CD4-positive, alpha-beta T cell (primary cell): ENCODE measurements at places on chromosomes 5 and 9.

- no peak for DNase-seq
Observed at GRCh38 chr5:6948562-6948961, 235.3 kb downstream of the TENT4A start.

DNA sequence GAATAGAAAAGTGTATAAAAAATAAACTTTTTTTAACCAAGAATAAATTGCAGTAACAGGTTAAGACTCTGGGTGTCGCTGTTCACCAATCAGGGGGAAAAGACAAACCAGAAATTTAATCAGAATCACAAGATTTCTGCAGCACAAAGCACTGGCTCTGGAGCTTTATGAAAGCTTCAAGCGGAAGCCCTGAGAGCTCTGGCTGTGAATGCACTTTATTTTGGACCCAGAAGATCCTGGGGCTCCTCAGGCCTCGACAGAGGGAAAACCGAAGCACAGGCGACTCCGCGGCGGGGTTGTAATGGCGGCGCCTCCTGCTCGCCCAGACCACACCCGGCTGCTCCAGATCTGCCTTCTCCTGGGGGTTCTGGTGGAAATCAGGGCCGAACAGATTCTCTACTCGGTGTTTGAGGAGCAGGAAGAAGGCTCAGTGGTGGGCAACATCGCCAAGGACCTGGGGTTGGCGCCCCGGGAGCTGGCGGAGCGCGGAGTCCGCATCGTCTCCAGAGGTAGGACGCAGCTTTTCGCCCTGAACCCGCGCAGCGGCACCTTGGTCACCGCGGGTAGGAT, at the start of gene PCDHGA4:
Gene PCDHGA4 (plus strand): TSS at position 122 of the 570 bp plus-strand sequence. CDS start 87 bp downstream, at position 209.
- no peak for DNase-seq

DNA sequence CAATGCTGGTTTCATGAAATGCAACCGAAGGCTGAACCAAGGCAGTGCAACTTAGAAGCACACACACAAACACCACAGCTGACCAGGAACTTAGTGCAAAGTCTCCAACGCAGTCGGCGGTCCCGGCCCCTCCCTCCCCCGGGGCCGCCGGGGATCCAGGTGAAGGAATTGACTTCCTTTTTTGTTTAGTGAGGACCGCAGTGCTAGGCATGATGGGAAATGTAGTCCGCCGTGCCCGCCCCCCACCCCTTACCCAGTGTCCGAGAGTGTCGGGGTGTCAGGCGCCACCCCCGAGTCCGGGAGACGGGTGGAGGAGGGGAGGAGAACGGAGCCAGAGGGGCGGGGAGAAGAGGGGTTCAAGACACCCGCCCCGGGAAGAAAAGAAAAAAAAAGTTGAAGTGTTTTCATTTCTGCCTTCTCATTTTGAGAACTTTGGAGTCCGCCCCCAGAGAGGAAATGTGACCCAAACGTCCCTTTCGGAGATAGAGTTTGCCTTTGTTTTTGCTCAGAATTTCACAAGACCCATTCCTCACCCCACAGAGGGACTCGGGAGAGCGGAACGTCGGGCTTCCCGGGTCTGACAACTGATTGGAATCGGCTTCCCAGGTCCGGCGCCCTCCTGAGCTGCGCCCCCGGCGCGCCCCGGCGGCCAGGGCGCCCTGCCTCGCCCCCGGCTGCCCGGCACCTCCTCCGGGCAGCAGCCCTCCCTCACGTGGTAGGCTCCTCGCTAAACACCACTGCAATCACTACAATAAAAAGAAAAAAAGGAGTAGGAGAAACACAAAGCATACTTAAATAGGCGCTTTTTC, 2.0 kb downstream of the IER5L start:
- peak; percentile 10 for DNase-seq

GRCh38 chr9:105438141-105438806, 9.6 kb upstream of the FSD1L start:
- no peak for DNase-seq

GRCh38 chr5:55123365-55123764, 20.9 kb downstream of the GZMA start:
- no peak for DNase-seq

- no peak for DNase-seq
Observed at GRCh38 chr5:107670932-107671741, at the start of gene EFNA5. Gene EFNA5, minus strand, starts transcription at chr5:107670937.

- no peak for DNase-seq
Observed at GRCh38 chr5:179118338-179118737, 58.2 kb downstream of the ZNF354C start.

DNA sequence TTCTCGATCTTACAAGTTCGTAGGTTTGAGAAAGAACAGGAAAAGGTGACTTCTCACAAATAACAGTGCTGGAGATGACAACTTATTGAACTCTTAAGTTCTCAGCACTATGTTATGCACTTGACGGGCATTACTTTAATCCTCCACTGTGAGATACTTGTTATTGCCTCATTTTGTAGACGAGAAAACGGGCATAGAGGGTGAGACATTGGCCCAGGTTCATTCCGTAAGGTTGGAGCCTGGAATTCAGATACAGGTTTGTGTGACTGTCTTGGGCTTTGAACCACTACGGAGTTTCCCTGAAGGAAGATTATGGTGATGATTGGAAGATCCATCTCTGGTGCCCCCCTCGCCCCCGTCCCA, 657 bp downstream of the MAT2B start:
- DNase-seq: peak; percentile 20

DNA sequence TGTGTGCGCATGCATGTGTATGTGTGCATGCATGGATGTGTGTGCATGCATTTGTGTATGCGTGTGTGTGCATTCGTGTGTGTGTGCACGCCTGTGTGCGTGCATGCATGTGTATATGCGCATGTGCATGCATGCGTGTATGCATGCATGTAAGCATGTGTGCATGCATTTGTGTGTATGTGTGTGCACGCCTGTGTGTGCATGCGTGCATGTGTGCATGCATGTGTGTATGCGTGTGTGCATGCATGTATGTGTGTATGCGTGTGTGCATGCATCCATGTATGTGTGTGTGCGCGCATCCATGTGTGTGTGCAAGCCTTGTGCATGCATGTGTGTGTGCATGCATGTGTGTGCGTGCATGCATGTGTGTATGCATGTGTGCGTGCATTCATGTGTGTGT, 276.8 kb downstream of the PBX3 start:
- no peak for DNase-seq

- no peak for DNase-seq
Observed at GRCh38 chr5:54207566-54207965, 102.8 kb downstream of the ARL15 start.

DNA sequence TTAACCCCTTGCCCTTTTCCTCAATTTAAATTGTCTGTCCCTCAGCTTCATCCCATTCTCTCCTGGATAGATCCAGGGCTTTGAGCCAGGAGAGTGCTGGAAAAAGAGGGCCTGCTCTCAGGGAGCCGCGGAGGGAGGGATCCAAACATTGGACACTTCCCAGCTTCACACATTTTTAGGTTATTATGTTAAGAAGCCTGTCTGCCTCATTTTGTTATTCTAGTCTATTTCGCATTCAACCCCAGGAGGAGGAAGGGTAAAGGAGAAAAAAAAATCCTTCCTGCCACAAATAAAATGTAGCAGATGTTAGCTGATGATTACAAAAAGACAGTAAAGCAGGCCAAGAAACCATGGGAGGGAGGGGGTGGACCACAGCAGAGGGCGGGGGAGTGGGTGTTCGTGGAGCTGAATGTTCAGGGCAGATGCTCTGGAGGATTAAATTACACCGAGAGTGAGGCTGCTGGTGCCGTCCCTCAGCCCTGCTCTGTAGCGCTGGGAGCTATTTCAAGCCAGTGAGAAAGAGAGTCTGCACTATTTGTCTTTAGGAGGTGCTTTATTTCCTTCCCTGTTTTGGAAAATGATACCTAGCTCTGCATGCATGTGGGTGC, 60.6 kb upstream of the ZFR start:
- DNase-seq: no peak

GRCh38 chr9:136268735-136269134, 23.1 kb upstream of the QSOX2 start:
- DNase-seq: no peak

- no peak for DNase-seq
Observed at GRCh38 chr9:100287186-100287585, 65.6 kb downstream of the TEX10 start.

DNA sequence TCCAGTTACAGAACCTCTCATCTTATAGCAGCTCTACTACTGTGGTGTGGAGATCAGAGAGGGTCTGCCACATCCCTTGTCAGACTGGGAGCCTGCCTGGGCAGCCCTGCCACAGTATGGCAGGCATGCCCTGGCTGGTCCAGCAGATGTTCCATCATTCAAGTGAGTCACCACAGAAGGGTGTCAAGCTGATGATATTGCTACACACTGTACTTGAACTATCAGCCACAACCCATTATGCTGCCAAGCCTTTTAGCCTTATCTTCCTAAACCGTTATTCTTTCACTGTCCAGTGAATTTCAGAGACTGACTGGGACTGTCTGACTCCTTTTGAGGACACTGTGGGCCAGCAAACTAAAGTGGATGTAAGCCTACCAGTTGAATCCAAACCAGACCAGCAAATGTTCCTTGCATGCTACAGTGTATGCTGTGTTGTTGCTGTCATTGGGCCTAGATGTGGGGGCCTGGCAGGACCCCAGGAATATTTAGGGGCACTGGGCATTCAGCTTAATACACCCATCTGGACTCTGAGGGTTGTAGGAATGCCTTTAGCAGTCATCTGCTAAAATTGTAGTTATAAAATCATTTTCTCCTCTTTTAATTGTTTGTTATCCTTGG, 202.6 kb downstream of the NR3C1 start:
- no peak for DNase-seq

DNA sequence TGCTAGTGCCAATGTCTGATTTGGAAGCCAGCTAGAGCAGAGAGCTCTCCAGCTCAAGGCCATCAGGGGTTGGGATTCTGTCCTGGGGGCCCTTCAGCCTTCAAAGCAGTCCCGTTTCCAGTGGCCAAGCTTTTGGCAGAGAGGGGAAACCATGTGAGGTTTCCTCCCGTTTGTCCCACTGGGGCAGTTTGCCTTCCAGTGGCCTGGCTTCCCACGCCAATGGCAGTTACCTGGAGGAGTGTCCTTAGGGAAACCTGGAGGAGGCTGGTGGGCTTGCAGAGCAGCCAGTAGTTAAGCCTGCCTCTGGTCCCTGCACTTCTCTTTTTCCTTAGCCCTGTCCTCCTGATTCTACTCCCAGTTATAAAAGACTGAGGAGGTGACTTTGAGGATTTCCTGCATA, 37.7 kb downstream of the FGD3 start:
- DNase-seq: no peak

DNA sequence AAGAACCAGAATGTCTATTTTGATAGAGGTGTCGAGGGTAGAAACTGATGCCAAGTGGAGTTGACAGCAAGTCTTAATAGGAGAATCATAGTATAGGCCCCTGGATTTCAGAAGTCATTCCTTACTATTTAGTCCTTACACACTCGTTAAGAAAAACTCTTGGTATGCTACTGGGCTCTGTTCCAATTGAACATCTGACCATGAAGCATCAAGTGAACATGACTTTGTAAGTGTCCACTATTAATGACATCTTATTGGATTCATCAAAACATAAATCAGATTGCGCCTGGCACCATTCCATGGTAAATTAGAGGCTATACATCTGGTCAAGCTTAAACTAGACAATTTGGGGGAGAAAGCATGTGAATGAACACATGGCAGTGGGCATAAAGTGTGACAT, 1056.5 kb upstream of the EDIL3 start:
- DNase-seq: no peak

GRCh38 chr5:89243611-89244010, 360.6 kb upstream of the MEF2C start:
- DNase-seq: no peak

DNA sequence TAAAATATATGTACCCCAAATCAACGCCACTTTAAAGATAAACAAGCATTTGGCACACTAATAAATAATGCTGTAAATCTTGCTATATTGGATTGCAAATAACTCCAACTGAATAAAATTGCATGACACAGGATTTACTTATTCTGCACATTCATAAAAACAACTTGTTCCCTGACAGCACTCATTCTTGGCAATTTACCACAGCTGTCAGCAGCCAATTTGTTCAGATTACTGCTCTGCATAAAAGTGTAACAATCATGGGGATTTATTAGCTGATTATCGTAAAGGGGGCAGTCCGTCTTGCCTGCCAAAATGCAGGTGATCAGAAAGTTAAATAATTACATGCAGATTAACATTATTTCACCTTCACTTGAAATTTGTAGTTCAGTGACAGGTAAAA, 285.3 kb downstream of the SLF1 start:
- no peak for DNase-seq

DNA sequence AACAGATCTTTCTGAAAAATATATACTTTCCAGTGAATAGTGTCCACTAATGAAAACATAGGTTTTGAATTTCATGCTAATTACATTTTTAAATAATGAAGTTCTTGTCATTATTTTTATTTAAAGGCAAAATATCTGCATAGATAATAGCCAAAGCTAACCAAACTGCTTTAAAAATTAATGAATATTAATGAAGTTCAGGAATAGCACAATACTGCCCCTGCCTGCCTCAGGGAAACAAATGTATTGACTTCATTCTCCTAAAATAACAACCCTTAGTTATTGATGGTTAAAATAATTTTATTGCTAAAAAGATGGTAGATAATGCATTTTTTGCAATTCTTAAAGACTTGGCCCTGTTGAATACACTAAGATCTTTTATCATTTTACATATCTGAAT, 103.6 kb upstream of the SSBP2 start:
- DNase-seq: no peak

GRCh38 chr5:177612215-177612673, 12.3 kb downstream of the B4GALT7 start:
- DNase-seq: no peak

DNA sequence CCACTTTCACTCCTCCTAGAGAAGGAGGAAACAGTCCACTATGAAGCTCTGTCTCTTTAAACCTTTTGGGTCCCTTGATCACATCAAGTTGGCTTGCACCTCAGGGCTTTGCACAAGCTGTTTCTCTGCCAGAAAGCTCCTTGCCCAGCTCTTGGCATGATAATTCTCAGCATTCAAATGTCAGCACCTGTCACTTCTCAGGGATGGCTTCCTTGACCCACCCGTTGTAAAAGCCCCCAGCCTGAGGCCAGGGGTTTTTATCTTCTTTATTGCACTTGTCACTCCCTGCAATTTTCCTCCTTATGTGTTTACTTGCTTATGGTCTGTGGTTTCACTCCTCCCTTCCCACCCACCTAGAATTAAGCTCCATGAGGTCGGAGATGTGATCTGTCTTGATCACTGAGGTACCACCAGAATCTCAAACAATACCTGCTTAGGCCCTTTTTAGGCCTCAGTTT, 200.7 kb upstream of the TBC1D2 start:
- no peak for DNase-seq
